ENCODE measurements at places on chromosomes 3 and 15.

DNA sequence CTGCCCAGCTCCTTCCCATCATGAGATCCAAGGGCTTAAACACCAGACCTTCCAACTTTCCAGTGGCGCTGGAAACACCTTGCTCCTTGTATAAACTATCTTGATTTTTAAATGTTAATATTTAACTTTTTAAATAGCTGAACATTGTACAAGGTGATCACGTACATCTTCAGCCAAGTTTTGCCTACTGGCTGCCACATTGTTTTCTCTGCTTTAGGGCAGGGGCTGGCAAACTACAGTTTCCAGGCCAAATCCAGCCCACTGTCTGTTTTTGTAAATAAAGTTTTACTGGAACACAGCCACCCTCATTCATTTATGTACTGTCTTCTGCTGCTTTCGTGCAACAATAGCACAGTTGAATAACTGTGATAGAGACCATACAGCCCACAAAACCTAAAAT lies 27.6 kb upstream of the FOXP1 start:
- no peak for DNase-seq

DNA sequence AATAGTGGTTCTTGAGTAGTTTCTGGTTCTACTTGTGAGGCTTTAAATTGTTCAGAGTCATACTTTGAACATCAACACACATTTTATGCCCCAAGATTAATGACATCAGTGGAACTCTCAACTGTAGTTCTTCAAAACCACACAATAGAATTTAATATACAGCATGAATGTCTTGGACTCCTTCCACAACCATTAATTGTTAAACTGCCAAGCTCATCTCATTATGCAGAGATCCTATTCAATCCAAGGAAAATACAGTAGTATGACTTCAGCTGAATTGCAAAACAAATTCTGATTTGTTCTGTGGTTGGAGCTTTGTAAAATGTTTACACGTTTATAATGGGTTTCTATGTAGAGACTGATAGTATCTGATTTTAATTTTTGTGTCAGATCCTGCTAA lies 199.2 kb upstream of the SLC2A2 start:
- DNase-seq: no peak

- no peak for DNase-seq
These were observed 14.1 kb downstream of the IL17RD start for GRCh38 chr3:57151021-57151449.

GRCh38 chr3:23644676-23645075 lies 161.1 kb upstream of the UBE2E1 start:
- no peak for DNase-seq

DNA sequence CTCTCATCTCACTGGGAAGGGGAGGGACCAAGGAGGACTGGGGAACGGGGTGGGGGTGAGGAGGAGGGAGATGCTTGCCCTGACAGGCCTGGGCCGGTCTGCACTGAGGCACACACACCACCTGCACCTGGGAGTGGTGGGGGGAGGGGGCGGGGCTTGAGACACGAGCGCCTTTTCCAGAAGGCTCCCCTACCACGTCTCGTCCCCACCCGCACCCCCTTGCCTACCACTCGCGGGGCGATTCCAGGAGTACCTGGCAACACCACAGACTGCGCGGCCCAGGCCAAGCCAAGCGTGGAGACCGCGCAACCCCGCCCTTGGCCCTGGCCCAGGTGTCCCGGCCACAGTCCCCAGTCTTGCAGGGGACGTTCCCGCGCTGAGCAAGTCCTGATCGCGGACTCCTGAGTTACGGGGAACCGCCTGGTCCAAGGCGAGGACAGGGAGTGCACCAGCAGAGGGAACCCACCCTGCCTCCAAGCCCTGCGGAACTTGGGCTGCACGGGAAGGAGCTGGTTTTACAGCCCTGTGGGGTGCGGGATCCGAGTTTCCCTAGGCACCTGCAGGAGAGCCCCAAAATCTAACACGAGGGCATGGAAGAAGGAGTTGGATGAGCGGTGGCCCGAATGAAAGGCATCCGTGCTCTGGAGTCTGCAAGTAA lies 68.1 kb upstream of the SH3GL3 start:
- DNase-seq: no peak

- no peak for DNase-seq
These were observed 60.2 kb upstream of the ACP3 start for GRCh38 chr3:132256989-132257388.

GRCh38 chr15:76901965-76902364 lies 3.2 kb downstream of the SCAPER start:
- DNase-seq: no peak

- DNase-seq: no peak
These were observed 822 bp downstream of the ST8SIA2 start for GRCh38 chr15:92394309-92395097.

GRCh38 chr15:99052205-99052604 lies 44.6 kb upstream of the PGPEP1L start:
- no peak for DNase-seq

DNA sequence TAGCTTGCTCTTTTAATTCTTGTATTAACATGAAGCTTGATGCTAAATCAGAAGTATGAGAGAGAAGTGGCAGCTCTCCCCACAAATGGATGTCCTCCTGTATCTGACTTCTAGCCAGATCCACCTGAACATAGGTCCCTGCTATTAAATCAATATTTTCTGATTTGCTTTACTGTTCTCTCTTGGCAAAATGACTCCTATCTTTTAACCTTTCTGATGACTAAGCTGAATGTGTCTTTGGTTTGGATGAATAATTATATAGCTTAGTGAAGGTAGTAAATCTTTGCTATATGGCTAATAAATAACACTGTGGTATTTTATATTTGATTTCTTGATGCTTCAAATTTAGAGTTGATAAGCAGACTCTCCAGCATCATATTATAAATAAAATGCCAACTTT lies 28.3 kb upstream of the ARL14 start:
- no peak for DNase-seq

GRCh38 chr3:127964816-127965215 lies 49.8 kb downstream of the KBTBD12 start:
- no peak for DNase-seq

Measured in T follicular helper cell (primary cell).